ENCODE measurements at places on chromosomes 6 and 20. TPM values are rescaled to one million over a fixed set of nuclear protein-coding genes. Genes with fewer than 3 reads are reported as not detected.
A peak's percentile ranks its signal among the peaks of the same experiment; 100 is the strongest.

SAMD5 gene
- 4.7 TPM for total RNA-seq

GRCh38 chr6:125637207-125637606 lies 112.2 kb upstream of the HEY2 start:
- no peak for DNase-seq
- peaks cover 3% of the 10 kb centered on the region for H3K27me3 ChIP-seq

KIF3B gene
- total RNA-seq = 34.7 TPM

KCNK15 gene
- total RNA-seq = not detected

MYL9 gene
- 128 TPM for total RNA-seq

DNA sequence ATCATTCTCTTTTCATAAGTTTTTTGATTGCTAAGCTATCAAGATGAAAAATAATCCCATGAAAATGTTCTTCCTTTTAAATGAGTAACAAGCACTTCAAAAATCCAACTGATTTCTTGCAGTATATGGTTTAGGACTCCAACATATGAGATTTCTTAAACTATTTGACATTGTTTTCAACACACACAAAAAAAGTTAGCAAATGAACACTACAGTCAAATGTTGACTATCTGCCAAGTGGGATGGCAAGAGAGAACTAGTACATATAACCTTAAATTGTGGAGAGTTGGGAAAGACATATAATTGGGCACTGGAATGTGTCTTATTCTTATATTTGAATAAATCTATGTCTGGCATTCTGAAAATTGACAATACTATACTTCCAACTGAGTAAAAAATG lies 15.6 kb downstream of the COL21A1 start:
- no peak overlapping the region for H3K4me3 ChIP-seq
- no peaks in the 10 kb centered on the region for H3K27me3 ChIP-seq
- H3K36me3 ChIP-seq = no peaks in the 10 kb centered on the region

NCOA6 gene
- 22.0 TPM for total RNA-seq

EDEM2 gene
- 43.5 TPM for total RNA-seq

COX4I2 gene
- total RNA-seq = not detected

DNA sequence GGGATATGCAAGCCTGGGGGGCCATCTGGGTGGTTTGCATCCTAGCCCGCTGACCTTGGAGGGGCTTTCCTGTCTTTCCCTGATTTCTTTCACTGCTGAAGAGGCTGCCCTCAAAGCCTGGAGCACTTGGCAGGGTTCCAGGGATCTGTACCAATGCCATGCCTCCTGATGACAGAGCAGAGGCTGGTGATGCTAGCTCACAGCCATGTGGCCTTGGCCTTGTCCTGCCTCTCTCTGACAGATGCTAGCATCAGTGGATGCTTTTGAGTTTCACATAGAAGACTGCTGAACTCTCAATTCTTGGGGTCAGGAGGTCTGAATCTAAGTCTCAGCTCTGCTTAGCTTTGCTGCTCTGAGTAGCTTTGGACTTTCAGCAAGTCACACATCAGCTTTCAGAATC lies 21.9 kb upstream of the RREB1 start:
- no peaks in the 10 kb centered on the region for H3K27me3 ChIP-seq
- no peak overlapping the region for H3K4me3 ChIP-seq
- H3K4me1 ChIP-seq = peaks cover 7% of the 10 kb centered on the region
- no peak for DNase-seq
- no peaks in the 10 kb centered on the region for H3K36me3 ChIP-seq
- H3K27ac ChIP-seq = no peak overlapping the region

- H3K4me3 ChIP-seq = no peak overlapping the region
- H3K4me1 ChIP-seq = peaks cover 7% of the 10 kb centered on the region
- no peak for DNase-seq
- H3K27ac ChIP-seq = no peak overlapping the region
- no peaks in the 10 kb centered on the region for H3K36me3 ChIP-seq
Observed at GRCh38 chr20:51446656-51447055, 95.9 kb downstream of the NFATC2 start.

- H3K36me3 ChIP-seq = no peaks in the 10 kb centered on the region
- no peak for DNase-seq
- no peaks in the 10 kb centered on the region for H3K4me1 ChIP-seq
- no peak overlapping the region for H3K27ac ChIP-seq
Observed at GRCh38 chr6:16420337-16420714, 181.9 kb downstream of the GMPR start.

JPH2 gene
- total RNA-seq = 0.80 TPM

DNA sequence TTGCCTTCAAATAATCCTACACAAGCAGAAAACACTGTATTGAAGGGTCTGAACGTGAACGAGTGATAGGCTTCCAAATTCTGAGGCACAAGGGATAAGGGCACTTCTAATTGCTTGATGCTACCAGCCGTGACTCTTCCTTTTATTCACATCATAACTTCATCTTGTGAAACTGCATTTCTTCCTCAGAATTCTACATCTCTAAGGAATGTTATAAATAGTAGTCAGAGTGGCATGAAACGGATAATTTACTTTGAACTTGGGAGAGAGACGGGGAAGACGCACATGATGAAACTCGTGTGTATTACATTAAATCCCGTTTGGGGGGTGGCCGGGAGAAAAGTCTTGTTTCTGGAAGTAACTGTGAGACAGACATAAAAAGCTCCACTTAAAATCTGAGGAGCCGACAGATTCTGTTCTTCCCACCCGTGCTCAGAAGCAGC lies 754 bp downstream of the HDDC2 start:
- H3K4me1 ChIP-seq = peaks cover 49% of the 10 kb centered on the region
- no peak for DNase-seq
- H3K36me3 ChIP-seq = peaks cover 7% of the 10 kb centered on the region
- peak overlapping the region; percentile 79 for H3K4me3 ChIP-seq
- H3K27me3 ChIP-seq = peaks cover 7% of the 10 kb centered on the region
- H3K27ac ChIP-seq = peak overlapping the region; percentile 93

TINAG gene
- total RNA-seq = not detected

DNA sequence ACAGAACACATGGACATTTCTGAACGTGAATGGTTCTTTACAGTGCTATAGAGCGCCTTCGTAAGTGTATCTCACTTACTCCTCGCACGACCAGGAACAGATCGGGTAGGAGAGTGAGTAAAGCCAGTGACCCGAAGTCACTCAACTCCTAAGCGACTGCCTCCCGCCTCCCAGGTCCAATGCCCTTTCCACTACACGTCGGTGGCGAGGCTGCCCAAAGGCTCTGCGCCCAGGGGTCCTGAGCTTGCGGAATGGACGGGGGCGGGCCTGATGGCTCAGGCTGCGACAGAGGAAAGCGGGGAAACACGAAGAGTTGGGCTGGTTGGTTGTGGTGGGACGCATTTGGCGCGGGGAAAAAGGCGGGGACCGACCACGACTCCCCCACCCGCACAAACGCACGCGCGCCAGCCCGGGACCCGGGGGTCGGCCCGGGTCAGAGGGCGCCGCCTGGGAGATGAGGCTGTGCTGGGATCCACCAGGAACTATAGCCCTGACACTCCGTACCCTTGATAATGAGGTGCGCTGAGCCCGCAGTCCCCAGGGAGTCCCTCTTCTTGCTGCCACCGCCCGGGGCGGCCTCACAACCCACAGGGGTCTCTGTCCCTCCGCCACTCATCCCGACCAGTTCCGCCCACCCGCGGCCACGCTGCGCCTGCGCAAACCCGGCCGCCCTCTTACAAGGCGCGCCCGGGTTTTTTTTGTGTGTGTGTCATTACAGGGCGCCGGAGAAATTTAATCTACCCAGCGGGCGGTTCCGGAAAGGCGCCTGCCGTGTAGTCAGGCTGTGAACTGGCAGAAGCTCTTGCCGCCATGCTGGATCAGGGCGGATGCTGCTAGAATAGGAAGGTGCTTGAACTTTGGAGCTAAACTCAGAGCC lies at the start of gene BLOC1S5:
BLOC1S5 (minus strand) TSS at position 629 of the 877 bp plus-strand sequence; CDS start at position 616, 13 bp downstream.
- H3K36me3 ChIP-seq = no peaks in the 10 kb centered on the region
- H3K27ac ChIP-seq = peak within 1 kb of the TSS; percentile 72
- peaks cover 3% of the 10 kb centered on the region for H3K27me3 ChIP-seq
- peaks cover 8% of the 10 kb centered on the region for H3K4me1 ChIP-seq
- peak within 1 kb of the TSS; percentile 96 for H3K4me3 ChIP-seq

AGPAT1 gene
- total RNA-seq = 93.3 TPM

DNA sequence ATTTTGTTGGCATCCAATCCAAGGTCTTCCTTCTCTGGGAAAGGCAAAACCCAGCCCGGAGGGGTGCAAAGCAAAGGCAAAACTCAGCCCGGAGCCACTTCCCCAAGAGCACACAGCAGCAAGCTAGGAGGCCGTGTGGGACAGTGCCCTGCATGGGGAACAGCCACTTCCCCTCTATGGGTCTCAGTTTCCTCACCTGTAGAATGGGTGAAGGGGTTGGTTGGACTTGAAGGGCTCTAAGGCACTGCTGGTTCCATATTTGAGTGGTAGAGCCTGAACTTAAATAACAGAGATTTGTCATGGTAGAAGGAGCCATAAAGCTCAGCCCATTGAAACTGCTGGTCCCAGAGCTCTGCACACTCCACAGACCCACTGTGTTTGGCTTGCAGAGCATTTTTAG lies 51.3 kb upstream of the CCDC167 start:
- H3K27ac ChIP-seq = no peak overlapping the region
- H3K27me3 ChIP-seq = peaks cover under 1% of the 10 kb centered on the region
- no peak for DNase-seq
- no peak overlapping the region for H3K4me3 ChIP-seq

GRCh38 chr6:15715851-15716250 lies 53.0 kb upstream of the DTNBP1 start:
- H3K36me3 ChIP-seq = peaks cover 4% of the 10 kb centered on the region
- no peaks in the 10 kb centered on the region for H3K27me3 ChIP-seq
- H3K27ac ChIP-seq = no peak overlapping the region
- DNase-seq = no peak
- no peaks in the 10 kb centered on the region for H3K4me1 ChIP-seq
- H3K4me3 ChIP-seq = no peak overlapping the region

DNA sequence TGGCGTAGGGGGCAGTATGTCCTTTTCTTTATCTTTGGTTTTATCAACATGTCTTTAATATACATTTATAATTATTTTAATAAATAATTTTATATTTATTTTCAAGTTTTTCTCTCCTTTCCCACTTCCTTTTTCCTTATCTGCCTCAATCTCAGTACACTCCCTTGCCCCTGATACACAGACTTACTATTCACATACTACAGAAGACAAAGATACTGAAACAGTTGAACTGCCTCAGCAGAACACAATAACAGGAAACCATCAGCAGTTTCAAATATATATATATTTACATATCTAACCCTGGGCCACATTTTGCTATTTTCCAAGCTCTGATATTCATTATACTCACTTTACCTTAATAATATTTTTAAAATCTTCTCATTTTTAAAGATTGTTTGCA lies 19.8 kb downstream of the IBTK start:
- peaks cover 12% of the 10 kb centered on the region for H3K36me3 ChIP-seq
- H3K27ac ChIP-seq = peak overlapping the region; percentile 74
- peaks cover 4% of the 10 kb centered on the region for H3K4me1 ChIP-seq
- no peak overlapping the region for H3K4me3 ChIP-seq

DNA sequence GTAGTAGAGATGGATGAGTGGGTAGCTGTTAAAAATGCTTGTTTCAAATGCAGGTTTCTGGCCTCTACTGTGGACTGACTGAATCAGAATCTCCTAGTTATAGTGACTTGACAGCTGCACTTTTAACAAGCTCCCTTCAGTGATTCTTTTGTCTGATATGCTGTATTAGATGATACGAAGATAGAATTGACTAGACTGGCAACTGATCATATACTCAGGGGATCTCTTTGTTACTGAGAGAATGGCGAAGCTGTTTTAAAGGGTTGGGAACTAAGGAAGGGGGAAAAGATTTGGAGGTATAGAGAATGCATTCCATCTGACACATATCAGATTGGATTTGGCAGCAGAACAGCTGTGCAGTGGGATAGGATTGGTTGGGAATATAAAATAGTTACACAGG lies 7.0 kb downstream of the ENPP4 start:
- no peak overlapping the region for H3K4me3 ChIP-seq
- H3K27ac ChIP-seq = no peak overlapping the region
- no peaks in the 10 kb centered on the region for H3K4me1 ChIP-seq
- H3K27me3 ChIP-seq = no peaks in the 10 kb centered on the region

GRCh38 chr6:250676-251075 lies 41.6 kb upstream of the DUSP22 start:
- H3K4me3 ChIP-seq = no peak overlapping the region
- no peaks in the 10 kb centered on the region for H3K27me3 ChIP-seq
- no peak overlapping the region for H3K27ac ChIP-seq

DNA sequence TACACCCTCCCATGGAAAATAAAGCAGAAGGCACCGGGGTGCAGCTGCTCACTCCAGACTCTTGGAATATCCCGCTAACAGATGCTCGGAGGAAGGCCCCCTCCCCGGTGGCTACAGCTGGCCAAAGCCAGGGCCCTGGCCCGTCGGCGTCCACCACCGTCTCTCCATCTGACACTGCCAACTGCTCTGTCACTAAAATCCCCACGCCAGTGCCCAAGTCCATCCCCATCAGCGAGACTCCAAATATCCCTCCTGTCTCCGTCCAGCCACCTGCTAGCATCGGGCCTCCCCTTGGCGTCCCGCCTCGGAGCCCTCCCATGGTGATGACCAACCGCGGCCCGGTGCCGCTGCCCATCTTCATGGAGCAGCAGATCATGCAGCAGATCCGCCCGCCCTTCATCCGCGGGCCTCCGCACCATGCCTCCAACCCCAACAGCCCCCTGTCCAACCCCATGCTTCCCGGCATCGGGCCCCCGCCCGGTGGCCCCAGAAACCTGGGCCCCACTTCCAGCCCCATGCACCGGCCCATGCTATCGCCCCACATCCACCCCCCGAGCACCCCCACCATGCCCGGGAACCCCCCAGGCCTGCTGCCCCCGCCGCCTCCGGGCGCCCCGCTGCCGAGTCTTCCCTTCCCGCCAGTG lies 143.9 kb downstream of the SOBP start:
- peaks cover 6% of the 10 kb centered on the region for H3K4me1 ChIP-seq
- peak overlapping the region; percentile 82 for H3K4me3 ChIP-seq
- no peak for DNase-seq
- H3K36me3 ChIP-seq = peaks cover 4% of the 10 kb centered on the region

GRCh38 chr20:14193885-14194284 lies 143.5 kb downstream of the FLRT3 start:
- H3K36me3 ChIP-seq = no peaks in the 10 kb centered on the region
- H3K4me3 ChIP-seq = no peak overlapping the region
- no peak overlapping the region for H3K27ac ChIP-seq
- peaks cover 9% of the 10 kb centered on the region for H3K4me1 ChIP-seq
- H3K27me3 ChIP-seq = peaks cover 2% of the 10 kb centered on the region
- no peak for DNase-seq

- H3K27me3 ChIP-seq = no peaks in the 10 kb centered on the region
- H3K4me3 ChIP-seq = no peak overlapping the region
- no peaks in the 10 kb centered on the region for H3K4me1 ChIP-seq
- no peak overlapping the region for H3K27ac ChIP-seq
- DNase-seq = no peak
Observed at GRCh38 chr20:17012546-17013226, 214.2 kb upstream of the PCSK2 start.

DNA sequence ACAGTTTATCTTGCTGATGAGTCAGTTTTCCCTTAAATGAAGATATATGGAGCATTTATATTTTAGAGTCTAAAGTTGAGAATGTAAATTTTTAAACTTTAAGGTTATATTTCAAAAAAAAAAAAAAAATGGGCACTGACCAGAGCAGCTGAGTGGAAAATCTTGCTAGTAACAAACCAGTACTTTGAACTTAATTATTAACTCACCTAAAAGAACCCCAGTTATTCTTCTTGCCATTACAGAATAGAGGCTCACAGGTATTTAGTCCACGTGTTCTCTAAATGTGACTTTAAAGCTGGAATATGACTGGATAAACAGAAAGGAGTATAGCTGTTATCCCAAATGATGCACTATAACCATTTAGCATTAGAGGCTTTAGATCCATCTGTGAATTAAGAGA lies 178.4 kb downstream of the COL9A1 start:
- H3K4me1 ChIP-seq = no peaks in the 10 kb centered on the region
- H3K27me3 ChIP-seq = no peaks in the 10 kb centered on the region
- H3K27ac ChIP-seq = no peak overlapping the region
- H3K4me3 ChIP-seq = no peak overlapping the region

CAGE1 gene
- total RNA-seq = not detected

- H3K27me3 ChIP-seq = peaks cover 20% of the 10 kb centered on the region
- H3K27ac ChIP-seq = no peak overlapping the region
- H3K4me3 ChIP-seq = no peak overlapping the region
- DNase-seq = no peak
Observed at GRCh38 chr6:157150076-157150475, 173.2 kb downstream of the TMEM242 start.

SLC35D3 gene
- not detected for total RNA-seq

Data from endothelial cell (in vitro differentiated cells).